EH (cell line): ENCODE measurements at places on chromosomes 13 and 19.
A peak's percentile ranks its signal among the peaks of the same experiment; 100 is the strongest.

- DNase-seq: no peak
These were observed 123.4 kb downstream of the OLFM4 start for GRCh38 chr13:53152057-53152421.

DNA sequence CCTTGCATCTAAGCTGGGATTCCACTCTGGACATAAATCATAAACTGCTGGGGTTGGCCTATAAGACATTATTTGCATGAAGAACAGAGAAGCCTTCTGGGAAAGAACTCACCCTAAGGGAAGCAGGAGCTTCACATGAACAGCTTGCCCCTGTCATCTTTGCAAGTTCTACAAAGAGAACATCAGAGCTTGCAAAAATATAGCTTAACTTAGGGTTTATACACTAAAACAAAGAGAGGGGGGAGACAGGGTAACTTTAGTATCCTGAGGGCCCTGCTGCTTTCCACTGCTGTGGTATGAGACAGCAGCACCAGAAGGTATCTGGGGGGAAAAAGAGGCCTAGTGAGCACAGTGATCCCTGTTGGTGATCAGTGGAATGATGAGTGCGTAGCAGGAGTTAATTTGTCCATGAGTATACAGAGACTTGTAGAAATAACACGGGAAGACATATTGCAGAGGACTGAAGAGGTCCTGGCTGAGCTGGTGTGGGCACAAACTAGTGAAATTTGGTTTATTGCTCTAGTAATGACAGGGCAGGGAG, 116.1 kb upstream of the TSC22D1 start:
- DNase-seq: peak; percentile 39

- no peak for DNase-seq
These were observed 61.3 kb downstream of the TNFRSF19 start for GRCh38 chr13:23631311-23632047.

DNA sequence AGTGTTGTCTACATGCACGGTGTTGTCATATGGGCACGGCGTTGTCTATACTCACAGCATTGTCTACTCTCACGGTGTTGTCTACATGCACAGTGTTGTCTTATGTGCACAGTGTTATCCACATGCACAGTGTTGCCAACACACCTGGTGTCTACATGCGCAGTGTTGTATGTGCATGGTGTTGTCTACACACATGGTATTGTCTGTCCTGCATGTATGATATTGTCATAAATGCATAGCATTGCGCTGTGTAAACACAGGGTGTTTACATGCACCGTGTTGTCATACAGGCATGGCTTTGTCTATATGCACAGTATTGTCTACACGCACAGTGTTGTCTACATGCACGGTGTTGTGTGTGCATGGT, 6.8 kb downstream of the ADPRHL1 start:
- no peak for DNase-seq

GRCh38 chr19:18668252-18668631, 15.2 kb upstream of the CRTC1 start:
- DNase-seq: no peak

DNA sequence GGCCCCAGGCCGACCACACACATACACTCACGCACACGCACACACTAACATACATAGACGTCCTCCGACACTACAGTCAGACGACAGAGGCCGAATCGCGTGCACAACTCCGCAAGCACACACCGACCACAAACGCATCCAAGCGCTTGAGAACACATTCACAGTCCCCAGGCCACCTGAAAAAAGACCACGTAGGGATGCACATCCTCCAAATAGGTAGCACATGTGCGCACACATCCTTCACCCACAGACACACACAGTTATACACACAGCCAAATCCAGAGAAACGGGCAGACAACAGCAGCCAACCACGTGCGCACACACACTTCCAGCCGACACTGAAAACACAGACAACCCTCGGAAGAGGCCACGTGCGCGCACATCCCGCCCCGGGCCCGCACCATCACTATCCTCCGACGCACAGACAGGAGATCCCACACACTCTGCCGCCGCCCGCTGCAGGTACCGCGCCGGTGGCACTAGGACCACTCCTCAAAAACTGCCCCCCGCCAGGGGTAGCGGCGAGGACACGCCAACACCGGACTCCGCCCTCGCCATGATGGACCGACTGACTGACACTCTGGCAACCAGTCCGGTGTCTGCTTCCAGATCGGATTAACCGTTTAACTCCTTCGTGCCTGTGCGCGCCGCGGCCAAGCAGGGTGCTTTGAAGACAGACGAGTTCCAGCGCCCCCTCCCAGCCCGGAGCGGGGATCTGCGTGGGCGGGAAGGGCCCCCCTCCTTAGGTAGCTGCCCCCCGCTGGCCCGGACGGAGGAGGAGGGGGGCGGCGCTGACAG, 493 bp upstream of the PDE4A start:
- peak; percentile 64 for DNase-seq

GRCh38 chr13:33908116-33908515, 90.2 kb downstream of the RFC3 start:
- no peak for DNase-seq

DNA sequence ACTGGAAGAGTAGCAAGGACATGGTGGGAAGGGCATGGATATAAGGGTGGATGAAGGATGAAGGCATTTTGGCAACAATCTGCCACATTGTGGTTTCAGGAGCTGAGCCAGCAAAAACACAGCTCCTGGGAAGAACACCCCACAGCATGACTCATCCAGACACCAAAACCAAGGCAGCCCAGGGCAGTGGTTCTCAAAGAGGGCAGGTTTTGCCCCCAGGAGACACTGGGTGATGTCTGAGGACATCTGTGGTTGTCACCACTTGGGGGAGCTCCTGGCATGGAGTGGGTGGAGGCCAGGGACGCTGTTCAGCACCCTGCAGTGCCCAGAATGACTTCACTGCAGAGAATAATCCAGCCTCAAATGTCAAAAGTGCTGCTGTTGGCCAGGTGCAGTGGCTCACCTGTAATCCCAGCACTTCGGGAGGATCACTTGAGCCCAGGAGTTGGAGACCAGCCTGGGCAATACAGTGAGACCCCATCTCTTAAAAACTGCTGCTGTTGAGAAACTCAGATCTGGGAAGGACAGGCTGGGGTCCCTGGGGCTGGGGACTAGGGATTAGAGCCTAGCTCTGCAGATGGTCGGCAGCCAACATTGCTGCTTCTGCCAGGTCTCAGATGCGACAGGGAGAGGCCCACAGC, 16.1 kb downstream of the ZFR2 start:
- peak; percentile 90 for DNase-seq

DNA sequence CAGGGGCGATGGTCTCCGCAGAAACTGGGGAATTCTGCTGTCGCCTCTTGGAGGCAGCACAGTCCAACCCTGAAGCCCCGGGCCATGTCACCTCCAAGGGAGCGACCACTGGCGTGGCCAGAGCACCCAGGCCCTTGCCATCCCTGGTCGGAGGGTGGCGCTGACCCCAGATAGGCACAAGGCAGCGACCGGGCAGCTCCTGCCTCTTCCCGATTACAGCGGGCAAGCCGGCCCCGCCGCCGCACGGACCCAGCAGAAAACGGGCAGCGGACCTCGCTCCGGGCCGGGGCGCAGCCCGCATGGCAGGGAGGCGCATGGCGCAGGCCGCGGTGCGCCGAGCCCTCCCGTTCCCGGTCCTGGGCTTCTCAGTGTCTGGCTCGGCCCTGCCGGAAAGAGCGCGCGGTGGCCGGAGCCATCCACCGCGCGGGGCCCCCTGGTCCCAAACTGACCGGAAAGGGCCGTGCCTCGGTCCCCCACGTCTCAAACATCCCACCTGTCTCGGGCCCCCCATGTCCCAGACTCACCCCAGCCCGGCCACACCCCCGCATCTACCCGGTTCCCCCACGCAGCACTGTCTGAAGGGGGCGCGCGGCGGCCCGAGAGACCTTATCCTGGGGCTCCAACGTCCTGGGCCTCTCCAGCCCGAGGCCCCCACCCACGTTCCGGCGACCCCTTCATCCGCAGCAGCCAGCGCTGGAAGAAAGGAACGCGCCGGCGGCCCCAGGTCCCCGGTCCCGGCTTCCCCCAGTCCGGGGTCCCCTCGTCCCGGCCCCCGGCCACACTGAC, 727 bp downstream of the CERS1 start:
- DNase-seq: peak; percentile 60

GRCh38 chr13:76969488-76970365, 21.4 kb downstream of the ACOD1 start:
- no peak for DNase-seq

- DNase-seq: peak; percentile 74
These were observed 516.2 kb downstream of the MYO16 start for GRCh38 chr13:109145631-109146030.

DNA sequence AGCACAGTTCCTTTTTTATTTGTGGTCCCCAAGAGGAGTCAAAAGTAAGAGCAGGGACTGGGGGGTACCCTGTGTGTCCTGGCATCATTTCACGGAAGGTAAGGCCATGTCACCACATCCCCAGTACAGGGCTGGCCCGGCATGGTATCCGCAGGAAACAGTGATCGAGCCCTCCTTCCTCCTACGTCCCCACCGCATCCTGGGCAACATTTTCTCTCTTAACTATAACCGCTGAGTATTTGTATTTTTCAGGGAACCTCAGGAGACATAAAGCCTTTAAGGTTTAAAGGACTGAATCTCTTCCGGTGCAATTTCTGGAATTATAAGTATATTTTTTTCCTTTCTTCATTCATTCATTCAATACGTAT, 13.6 kb upstream of the LATS2 start:
- DNase-seq: no peak

GRCh38 chr19:29860492-29860891, 48.7 kb downstream of the CCNE1 start:
- peak; percentile 32 for DNase-seq

GRCh38 chr13:89684896-89685295, 1662.6 kb upstream of the MIR17HG start:
- DNase-seq: no peak

DNA sequence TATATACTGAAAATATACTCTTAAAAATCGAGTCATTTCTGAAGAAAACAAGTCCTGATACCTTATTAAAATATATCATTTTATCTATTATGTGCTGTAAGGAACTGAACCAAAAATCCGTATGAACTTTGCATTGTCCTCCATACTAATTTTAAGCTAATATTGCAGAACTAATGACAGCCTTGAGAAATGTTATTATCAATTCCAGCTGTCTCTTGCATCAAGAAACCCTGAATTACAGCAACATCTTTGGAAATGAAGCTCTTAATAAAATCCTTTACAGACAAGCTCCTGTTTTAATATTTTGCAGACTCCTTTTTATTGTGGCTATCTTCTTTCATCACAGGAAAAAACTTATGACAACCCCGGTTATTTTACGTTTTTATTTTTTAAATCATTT, 1335.3 kb downstream of the EFNB2 start:
- no peak for DNase-seq

- DNase-seq: no peak
These were observed 207.4 kb downstream of the NHLRC3 start for GRCh38 chr13:39245688-39246087.

GRCh38 chr19:1262623-1263123, 6.5 kb upstream of the CIRBP start:
- DNase-seq: peak; percentile 63

DNA sequence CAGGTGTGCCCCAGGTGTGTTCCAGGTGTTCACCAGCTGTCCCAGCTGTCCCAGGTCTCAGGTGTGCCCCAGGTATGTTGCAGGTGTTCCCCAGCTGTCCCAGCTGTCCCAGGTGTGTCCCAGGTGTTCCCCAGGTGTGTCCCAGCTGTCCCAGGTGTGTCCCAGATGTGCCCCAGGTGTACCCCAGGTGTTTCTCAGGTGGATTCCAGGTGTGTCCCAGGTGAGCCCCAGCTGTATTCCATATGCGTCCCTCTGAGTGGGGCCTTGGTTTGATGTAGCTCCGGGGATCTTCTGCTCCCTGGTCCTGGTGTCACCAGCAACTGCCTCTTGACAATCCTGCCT, 719 bp upstream of the GRK1 start:
- DNase-seq: no peak

DNA sequence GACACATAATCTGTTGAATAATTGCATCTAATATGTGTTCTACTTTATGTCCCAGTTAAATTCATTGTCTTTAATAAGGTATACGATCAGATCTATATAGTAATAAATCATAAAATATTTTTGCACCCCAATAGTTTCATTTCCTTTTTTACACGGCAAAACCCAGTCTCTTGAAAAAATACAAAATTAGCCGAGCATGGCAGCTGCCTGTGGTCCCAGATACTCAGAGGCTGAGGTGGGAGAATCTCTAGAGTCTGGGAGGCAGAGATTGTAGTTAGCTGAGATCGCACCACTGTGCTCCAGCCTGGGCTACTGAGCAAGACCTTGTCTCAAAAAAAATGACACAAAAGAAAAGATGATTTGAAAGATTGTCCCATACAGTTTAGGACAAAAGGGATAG, 52.3 kb upstream of the PARP4 start:
- DNase-seq: no peak

GRCh38 chr19:3098141-3098514, 4.0 kb downstream of the GNA11 start:
- DNase-seq: no peak

DNA sequence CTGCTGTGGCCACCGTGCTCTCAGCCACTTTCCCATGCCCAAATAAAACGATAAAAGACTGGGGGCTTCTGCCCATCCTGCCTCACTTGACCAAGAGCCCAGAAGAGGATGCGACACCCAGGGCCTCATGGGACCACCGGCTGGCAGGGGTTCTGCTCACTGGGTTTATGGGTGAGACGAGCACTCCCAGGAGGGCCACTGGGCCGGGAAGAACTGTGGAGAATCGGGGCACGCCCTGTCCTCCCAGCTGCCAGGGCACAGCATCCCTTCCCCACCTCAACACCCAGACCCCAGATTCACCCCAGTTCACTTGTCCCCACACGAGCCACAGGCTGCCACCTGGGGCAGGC, 4.7 kb upstream of the F10 start:
- DNase-seq: no peak

- DNase-seq: no peak
These were observed 25.9 kb downstream of the IGFL2 start for GRCh38 chr19:46173886-46174480.

DNA sequence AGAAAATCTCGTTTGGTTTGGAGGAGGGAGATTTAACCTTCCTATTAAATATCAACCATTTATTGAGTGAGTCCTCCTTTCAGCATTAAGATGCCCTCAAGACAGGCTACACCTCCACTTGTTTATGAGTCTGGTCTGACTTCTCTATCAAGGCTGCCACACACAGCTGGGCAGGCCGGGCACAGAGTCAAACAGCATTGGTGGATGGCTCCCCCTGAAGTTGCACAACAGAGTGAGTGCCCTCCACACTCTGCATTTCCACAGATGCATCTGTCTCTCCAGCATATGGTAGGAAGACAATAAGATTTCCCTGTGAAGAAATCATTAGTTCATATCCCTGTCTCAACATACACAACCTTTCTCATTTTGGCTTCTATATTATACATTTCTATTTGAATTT, 31.4 kb downstream of the PHF11 start:
- DNase-seq: no peak
